Renal cortex interstitium (tissue), 15 donors: ENCODE measurements at places on chromosomes 1 and 21.

- no peak for DNase-seq
These were observed 21.6 kb upstream of the GPR137B start for GRCh38 chr1:236120721-236121153.

DNA sequence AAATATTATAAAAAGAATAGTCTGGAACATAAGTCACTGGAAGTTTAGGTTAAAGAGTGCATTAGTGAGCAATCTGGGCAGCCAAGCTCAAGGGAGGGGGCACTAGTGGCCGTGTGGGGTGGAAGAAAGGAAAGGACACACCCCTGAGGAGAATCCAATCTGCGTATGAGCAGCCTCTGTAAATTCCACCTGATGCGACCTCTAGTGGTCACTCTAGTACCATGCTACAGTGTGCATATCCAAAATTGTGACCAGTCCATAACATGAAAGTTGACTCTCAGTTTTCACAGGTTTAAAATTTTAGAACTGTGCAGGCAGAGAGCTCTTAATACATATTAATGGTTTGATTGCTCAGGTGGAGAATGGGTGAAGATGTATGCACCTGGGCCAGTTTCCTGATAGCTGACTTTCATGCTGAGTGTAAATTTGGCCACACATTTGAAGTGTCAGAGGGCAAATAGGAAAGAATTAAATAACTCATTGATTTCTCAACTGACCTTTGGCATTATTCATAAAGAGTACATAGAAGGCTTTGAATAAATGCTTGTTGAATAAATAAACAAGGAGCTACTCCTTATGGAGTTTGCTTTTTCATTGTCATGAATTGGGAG lies 105.9 kb upstream of the C21orf91 start:
- no peak for DNase-seq

DNA sequence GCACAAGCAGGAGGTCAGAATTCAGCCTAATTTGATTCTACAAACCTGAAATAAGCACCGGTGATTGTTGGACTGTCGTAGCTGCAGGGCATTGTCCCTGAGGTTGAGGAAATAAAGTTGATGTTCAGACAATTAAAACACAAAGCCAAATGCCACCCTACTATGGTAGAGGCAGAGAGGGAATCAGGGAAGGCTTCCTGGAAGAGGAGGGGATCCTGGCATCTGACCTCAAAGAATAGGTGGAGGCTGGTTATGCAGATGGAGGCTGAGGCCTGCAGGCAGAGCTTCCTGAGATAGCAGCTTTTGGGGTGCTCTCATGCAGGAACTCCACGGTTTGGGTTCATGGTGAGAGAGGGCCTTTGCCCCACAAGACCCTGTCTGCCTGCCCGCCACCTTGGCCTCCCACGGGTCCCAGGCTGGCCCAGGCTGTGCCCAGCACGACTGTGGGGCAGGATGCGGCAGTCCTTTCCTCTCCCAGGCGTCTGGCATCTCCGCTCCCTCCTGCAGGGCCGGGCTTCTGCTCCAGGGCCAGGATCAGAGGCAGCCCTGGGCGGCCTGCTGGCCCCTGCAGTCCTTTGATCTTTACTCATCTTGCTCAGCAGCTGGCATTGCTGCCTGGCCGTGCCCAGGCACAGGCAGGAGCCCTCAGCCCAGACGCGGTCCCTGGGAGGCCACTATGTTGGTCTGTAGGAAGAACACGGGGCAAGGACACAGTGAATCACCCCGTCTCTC lies 134.1 kb upstream of the VAMP3 start:
- DNase-seq: no peak

DNA sequence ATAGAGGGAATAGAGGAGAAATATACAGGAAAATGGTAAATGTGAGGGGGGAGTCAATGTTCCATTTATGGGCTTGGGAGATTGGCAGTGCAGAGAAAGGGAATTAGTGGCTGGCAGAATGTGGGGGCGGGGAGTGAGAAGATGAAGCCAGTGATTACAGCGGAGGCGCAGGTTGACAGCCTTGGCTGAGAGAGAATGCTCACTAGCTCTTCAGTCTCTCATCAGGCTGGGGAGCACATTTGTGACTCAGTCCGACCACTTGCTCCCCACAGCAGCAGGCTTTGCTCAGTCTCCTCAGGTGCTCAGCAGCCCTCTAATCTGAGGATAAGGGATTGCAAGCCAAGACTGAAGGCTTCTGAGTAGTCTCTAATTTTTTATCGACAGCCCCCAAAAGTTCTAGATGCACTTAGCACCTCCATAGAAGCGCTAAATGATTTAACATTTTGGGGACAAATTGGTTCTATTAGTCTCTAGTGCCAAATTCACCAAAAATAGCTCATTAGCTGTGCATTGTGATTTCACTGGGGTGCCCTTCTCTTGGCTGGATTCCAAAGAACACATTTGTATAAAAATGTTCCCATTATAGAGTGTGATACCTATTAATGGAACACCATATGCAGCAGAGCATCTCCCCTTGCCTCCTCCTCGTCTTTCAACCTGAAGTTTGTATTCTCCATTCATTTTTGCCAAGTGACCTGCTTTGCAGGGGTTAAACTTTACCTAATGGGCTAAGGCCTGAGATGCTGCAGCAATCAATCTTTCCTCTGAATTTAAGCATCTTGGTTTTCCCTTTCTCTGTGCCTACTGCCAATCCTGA lies 191.8 kb downstream of the ZNF326 start:
- no peak for DNase-seq

DNA sequence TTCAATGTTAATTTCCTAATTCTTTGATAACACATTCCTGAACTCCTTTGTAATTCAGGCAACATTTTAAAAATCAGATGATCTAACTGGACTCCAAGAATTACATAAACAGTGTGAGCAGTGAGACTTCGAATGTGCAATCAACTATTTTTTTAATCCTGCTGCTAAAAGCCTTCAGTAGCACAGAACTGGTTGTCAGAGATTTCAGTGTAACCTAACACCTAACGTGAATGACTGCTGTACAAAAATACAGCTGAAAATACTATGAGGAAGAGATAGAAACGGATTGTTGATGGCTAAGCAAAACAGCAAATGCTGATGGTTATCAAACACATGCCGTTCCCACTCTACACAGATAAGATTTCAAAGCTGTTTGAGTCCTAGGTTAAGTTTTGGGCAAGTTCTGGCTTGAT lies 46.1 kb downstream of the APP start:
- no peak for DNase-seq

- DNase-seq: no peak
These were observed 53.9 kb upstream of the HSD17B7 start for GRCh38 chr1:162736633-162737067.

- DNase-seq: no peak
These were observed 92.7 kb downstream of the SNX7 start for GRCh38 chr1:98754176-98754575.
